Dorsolateral prefrontal cortex (tissue), 122 donors: ENCODE measurements at places on chromosomes 13 and 19.

DNA sequence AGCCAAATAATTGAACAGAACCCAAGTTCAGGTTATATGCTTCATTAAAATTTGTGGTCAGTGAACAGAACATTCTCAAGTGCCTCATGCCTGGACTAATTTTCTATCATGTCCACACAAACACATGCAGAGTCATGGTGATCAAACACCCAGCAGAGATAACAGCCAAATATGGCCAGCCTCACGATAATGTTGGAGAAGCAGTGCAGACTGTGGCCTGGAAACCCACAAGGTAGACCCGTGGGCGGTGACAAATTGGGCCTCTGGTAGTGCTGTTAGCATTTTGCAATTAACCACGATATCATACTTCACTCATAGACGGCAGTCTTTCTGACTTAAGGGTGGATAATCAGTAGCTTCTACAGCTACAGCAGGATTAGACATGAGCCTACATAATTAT is 35.0 kb upstream of the VWA8 start:
- DNase-seq: no peak

GRCh38 chr13:94198681-94199080 is 280.8 kb downstream of the DCT start:
- DNase-seq: no peak

- DNase-seq: no peak
Observed at GRCh38 chr13:92355213-92355612, 871.4 kb upstream of the GPC6 start.

- DNase-seq: no peak
Observed at GRCh38 chr19:31943191-31943661, 402.2 kb upstream of the ZNF507 start.
